Activated CD4-positive, alpha-beta T cell treated with anti-CD3 and anti-CD28 coated beads, Interleukin-2, amount 10 ng/mL, durations not matched to agents 7 days and 5 days (primary cell): ENCODE measurements at places on chromosomes 1 and 21.
A peak's percentile ranks its signal among the peaks of the same experiment; 100 is the strongest.

- no peak for DNase-seq
These were observed 10.1 kb upstream of the GSTM3 start for GRCh38 chr1:109750920-109751319.

GRCh38 chr1:63643517-63643916 is 50.3 kb downstream of the PGM1 start:
- DNase-seq: no peak

DNA sequence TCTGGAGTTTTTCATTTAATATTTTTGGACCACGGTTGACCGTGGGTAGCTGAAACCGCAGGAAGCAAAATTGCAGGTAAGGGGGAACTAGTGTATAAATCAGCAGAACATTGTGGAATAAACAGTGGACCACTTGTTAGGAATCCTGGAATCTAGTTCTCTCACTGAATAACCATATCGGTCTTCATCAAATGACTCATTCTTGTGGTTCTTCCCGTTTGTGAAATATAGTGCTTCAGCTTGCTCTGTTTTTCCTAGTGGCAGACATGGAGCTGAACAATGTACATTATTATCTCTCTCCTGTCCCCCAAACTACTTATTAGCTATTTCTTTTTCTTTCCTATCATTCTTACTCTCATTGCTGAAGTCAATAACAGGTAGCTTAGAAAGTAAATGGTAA is 61.9 kb downstream of the HSPA13 start:
- no peak for DNase-seq

DNA sequence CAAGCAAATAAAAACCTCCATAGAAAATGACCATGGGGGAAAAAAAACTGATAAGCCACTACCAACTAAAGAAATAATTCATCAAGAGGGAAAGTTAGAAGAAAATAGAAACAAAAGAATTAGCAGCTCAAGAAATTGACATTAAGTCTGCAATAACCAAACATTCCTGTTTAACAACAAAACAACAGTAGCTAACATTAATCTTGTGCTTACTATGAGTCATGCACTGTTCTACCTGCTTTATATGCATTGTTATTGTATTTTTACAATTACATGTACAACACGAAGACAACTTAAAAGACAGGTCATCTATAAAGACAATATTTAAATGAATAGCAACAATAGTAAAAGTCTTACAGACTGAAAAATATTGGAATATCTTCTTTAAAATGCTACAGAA is 34.4 kb upstream of the LRRC7 start:
- DNase-seq: no peak

- no peak for DNase-seq
These were observed 6.7 kb upstream of the TIE1 start for GRCh38 chr1:43293896-43294760.

GRCh38 chr1:41976671-41977070 is 57.9 kb upstream of the HIVEP3 start:
- no peak for DNase-seq

GRCh38 chr1:2233997-2234761 is 6.1 kb downstream of the SKI start:
- DNase-seq: peak; percentile 81

DNA sequence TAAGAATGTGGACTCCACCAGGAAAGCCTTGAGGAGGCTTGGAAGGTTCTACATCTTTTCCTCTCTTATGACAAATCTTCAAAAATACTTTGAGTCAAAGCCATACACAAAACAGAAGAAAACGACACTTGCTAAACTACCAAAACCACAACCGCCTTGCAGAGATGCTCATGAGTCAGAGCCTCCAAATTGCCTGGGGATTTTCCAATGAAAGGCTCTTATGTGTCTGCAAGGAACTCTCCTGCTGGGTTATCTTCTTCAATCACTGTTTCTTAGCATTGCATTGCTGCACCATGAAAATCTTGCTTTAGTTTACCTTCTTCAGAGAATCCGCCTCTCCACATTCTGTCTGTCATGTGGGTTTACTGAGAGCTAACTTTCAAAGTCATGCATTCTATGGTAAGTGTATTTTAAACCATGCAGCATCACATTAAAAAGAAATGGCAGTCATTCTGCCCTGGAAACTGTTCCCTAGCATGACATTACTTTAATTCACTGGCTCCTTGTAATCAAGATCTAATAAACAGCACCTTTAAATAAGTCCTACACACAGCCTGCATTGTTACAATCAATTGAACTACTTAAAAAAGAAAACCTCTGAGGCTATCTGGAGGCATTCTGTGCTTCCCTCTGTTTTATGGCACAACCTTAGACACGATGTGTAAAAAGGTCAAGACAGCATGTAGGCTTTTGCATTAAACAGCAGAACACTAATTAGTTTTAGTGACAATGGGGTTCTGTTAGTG is 210.0 kb upstream of the FOXD3 start:
- no peak for DNase-seq
